Transverse colon (tissue), 4 donors: ENCODE measurements at places on chromosomes 7 and 10. TPM values are rescaled to one million over a fixed set of nuclear protein-coding genes. Genes with fewer than 3 reads are reported as not detected.
A peak's percentile ranks its signal among the peaks of the same experiment; 100 is the strongest.

DNA sequence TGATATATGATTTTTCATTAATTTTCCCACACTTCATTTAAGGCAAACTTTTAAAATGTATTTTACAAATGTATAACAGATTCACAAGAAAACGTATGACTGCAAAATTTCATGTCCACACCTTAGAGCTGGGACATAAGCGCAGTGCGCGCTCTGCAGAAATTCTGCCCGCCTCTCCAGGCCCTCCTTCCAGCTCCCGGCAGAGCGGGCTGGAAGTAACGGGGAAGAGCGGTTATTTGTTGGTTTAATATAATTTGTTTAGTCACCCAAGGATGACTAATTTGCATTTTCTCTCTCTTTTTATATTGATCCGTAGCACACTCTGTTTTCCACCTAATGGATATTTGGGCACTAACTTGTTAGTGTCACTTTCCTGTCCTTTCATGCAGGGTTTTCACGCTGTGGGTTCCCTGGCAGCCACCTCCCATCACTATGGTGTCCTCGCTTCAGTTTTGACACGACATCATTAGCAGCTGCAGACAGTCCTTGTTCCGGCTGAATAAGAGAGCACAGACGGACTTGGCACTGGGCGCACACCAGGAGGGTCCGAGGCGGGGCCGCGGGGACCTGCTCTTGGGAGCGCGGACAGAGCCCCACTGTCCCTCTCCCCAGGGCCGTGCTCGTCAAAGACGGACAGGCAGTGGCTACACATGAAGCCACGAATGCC, 129.2 kb upstream of the SEC61G start:
- DNase-seq = no peak

GRCh38 chr10:33509231-33509831, 174.9 kb upstream of the NRP1 start:
- DNase-seq = peak; percentile 38

DNA sequence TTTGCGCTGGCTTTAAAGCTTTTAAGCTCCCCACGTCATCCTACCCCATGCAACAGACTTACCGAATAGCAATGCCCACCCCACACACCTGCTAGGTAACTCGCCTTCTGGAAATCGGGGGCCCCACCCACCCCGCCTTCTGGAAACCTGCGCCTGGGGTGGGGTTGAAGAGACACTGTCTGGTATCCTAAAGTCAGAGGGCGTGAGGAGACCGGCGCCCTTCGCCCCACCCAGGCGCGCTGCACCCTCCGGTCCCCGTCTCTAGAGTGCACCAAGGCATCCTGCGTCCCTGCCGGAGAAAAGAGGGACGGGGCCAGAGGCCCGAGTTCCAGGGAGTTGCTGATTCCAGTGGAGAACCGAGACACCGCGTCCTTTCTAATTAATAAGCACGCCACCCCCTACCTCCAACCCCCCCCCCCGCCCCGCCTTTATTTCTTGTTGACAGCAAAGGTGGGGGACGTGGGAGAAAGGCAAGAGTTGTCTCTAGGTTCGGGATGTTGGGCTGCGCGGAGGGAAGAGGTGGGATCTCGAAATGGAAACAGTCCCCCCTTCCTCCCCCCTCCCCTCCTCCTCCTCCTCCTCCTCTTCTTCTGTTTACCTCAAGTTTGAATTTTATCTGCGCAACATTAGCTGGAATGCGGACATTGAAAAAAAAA, 220.9 kb upstream of the MKLN1 start:
- DNase-seq = peak; percentile 66

GRCh38 chr10:122285506-122286444, 14.7 kb downstream of the BTBD16 start:
- no peak for DNase-seq

GRCh38 chr7:92916770-92917224, 80.4 kb upstream of the CDK6 start:
- DNase-seq = no peak

DNA sequence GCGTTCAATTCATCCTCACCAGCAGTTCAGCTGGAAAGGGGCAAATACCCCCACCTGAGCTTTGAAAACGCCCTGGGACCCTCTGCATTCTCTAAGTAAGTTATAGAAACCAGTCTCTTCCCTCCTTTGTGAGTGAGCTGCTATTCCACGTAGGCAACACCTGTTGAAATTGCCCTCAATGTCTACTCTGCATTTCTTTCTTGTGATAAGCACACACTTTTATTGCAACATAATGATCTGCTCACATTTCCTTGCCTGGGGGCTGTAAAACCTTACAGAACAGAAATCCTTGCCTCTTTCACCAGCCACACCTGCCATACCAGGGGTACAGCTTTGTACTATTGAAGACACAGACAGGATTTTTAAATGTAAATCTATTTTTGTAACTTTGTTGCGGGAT, 155.8 kb upstream of the LANCL2 start:
- no peak for DNase-seq

The CDH23 gene
- total RNA-seq = 16.1 TPM

The EN2 gene
- total RNA-seq = not detected

- DNase-seq = peak; percentile 70
Measured at GRCh38 chr10:89207181-89207800, at the start of gene CH25H. Gene CH25H (minus strand): TSS chr10:89207317. CDS start chr10:89207292, 25 bp downstream.

The CAV2 gene
- total RNA-seq = 12.2 TPM
